ENCODE measurements at places on chromosomes 3 and 15.

- no peak for DNase-seq
These were observed 163.9 kb downstream of the RPLP1 start for GRCh38 chr15:69616558-69616957.

GRCh38 chr3:31407665-31408064 is 125.1 kb upstream of the STT3B start:
- DNase-seq: no peak

DNA sequence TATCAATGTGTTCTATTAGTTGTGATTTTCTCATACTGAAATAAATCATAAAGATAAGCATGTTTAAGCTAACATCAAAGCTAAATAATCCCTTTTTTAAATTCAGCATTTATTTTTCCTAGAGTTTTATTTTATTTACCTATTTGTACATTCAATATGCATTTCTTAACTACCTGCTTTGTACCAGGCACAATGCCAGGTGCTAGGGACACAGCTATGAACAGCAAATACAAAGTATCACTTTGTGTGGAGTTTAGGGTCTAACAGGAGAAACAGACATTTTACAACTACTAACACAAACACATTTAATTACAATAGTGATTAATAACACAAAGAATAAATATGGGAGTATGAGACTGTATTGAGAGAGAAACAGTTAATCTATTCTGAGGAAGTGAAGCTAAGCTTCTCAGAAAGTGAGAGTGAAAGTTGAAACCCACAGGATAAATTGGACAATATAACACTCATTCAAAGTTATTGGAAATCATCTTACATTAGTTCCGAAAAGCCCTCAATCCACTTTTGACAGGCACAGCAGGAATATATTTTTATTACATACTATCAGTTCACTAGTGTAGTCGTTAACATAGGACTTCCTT is 159.6 kb downstream of the GBE1 start:
- DNase-seq: no peak

- DNase-seq: no peak
These were observed 70.9 kb downstream of the GMPS start for GRCh38 chr3:155941354-155941753.
